ENCODE measurements at places on chromosomes 2 and 18. TPM values are rescaled to one million over a fixed set of nuclear protein-coding genes. Genes with fewer than 3 reads are reported as not detected.

DNA sequence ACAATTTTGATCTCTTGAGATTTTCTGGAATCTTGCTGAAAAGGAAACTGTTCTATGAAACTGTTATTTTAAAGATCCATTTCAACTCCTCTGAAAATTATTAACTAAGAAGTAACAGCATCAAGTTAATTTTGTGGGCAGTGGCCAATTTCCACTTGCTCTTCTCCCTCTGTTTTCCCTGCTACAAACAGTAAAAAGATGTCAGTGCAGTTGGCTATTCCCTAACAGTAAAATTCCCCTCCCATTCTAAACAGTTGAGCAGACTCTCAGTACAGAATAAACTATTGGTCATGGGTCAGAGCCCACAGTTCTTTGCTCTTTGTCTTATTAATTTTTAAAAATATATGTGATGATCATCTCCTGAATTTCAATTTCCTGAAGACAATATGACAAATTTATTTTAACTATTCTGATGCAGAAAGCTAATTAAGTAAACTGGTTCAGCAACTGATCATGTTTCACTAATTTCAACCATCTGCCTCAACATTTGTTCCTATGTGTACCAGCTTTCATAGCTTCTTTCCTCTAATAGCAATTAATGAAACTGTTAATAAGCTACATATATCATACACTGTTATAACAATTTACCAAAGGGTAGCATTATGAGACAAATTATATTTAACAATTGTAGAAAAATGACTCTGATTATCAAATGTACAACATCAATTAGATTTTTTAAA, 41.1 kb upstream of the GALNT5 start:
- DNase-seq = no peak

- DNase-seq = no peak
Measured at GRCh38 chr2:156455361-156455975, 19.3 kb downstream of the GPD2 start.

- DNase-seq = no peak
Measured at GRCh38 chr2:168422584-168422983, 33.5 kb upstream of the CERS6 start.

GRCh38 chr18:58934356-58934755, 69.7 kb downstream of the ZNF532 start:
- no peak for DNase-seq

DNA sequence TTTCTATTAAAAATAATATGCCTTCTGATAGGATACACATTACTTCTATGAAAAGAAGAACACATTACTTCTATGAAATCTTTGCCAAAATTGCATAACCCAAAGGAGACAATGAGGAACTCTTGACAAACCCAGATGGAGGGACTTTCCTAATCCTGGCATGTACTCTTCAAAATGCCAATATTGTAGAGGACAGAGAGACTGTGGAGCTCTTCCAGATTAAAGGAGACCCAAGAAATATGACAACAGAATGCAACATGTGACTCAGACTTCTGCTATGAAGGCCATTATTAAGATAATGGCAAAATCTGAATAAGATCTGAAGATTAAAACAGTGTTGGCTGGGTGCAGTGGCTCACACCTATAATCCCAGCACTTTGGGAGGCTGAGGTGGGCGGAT, 22.2 kb downstream of the SOWAHC start:
- DNase-seq = no peak

DNA sequence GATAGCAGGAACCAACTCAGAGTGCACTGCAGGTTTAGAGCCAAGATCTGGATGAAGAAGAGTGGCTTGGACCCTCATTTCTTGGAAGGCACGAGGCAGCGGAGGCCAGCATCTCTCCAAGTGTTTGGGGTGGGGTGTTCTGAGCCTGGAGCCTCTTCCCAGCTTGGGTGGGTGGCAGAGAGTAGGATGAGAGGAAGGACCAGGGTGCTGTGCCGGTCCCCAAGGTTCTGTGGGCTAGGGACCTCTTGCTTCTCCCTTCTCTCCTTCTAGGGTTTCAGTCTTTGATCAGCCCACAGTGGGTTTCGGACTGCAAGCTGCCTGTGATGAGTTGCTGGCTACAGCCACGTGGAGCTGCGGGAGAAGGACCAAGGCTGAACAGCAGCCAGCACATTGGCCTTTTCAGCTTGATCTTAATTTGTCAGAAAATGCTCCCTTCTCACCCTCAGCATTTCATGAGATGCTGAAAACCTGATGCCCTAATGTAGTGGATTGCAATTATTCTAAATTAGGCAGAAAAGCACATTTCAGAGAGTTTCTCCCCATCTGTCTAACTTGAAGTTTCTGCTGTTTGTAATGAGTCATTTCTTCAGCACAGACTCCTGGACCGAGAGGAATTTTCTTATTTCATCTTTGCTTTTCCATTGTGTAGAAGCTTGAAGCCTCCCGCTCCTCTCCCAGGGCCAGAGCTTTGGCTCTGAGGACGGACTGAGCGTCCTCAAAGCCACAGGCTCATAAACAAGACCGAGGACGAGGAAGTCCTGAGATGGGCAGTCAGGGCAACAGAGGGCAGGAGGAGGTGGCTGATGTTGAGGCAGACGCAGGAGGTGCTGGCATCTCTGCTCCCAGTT, 99.1 kb upstream of the HDAC4 start:
- DNase-seq = no peak

DNA sequence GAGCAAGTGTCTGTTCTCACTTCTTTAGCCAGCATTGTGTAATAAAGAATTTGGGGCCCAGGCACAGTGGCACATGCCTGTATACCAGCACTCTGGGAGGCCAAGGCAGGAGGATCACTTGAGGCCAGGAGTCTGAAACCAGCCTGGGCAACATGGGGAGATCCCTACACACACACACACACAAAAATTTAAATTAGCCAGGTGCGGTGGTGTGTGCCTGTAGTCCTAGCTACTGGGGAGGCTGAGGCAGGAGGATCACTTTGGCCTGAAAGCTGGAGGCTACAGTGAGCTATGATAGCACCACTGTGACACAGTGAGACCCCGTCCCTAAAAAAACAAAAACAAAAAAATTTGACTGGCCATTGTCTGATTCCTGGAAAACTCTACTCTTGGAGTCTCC, 8.3 kb downstream of the REV1 start:
- DNase-seq = no peak

DNA sequence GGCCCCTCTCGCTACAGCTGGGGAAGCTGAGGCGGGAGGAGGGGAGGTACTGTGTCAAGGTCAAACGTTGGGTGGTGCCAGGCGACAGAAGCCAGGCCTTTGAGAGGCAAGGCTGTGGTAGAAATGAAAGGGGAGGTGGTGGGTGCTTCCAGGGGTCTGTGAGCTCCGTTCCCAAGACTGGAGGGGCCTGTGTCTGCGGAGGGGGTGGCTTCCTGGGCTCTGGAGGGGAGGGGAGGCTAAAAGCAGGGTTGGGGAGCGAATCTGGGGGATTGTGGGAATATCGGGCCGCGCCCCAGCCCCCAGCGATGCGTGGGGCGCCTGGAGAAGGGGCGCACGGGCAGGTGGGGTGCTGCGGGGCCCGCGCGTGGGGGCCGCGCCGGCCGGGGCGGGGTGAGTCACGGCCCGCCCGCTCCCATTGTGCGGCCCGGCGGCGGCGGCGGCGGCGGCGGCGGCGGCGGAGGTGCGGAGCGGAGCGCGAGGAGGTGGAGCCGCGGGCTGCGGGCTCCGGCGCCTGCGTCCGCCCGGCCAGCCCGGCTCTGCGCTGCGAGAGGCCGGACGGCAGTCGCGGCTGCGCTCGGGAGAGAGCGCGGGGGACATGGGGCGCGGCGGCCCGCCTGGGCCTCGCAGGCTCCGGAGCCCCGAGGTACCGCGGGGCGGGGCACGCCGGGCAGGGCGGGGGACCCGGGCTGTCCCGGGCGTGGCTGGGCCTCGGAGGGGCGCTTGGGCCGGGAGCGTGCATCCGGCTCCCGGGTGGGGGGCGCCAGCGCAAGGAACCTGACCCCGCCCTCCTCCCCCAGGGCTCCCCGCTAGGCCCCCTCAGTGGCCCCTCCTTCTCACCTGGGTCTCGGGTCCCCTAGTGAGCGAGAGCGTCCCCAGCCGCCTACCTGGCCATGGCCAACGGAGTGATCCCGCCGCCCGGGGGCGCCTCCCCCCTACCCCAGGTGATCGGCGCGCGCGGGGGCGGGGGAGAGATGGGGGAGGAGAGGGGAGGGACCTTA, at the start of gene SLC4A3:
SLC4A3 (plus strand) TSS at position 528 of the 998 bp plus-strand sequence; CDS start at position 891, 363 bp downstream.
- DNase-seq = no peak

GRCh38 chr2:61910603-61911002, 5.1 kb downstream of the COMMD1 start:
- DNase-seq = no peak

- no peak for DNase-seq
Measured at GRCh38 chr2:191869781-191870180, 22.9 kb upstream of the CAVIN2 start.

DNA sequence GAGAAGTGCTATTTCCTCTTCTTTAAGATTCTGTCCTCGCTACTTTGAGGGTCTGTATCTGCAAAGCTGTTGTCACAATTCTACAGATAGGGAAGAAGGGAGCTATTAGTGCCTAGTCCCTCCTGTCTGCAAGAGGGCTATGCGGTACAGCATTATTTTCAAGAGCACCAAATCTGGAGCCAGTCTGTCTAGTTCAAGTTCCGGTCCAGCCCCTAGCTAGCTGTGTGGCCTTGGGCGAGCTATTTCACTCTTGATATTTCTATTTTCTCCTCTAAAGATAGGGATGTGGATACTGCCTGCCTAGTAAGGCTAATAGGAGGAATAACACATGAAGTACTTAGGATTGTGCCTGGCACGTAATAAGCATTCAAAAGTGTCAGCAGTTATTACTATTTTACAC, 272.4 kb downstream of the KCNE4 start:
- no peak for DNase-seq

DNA sequence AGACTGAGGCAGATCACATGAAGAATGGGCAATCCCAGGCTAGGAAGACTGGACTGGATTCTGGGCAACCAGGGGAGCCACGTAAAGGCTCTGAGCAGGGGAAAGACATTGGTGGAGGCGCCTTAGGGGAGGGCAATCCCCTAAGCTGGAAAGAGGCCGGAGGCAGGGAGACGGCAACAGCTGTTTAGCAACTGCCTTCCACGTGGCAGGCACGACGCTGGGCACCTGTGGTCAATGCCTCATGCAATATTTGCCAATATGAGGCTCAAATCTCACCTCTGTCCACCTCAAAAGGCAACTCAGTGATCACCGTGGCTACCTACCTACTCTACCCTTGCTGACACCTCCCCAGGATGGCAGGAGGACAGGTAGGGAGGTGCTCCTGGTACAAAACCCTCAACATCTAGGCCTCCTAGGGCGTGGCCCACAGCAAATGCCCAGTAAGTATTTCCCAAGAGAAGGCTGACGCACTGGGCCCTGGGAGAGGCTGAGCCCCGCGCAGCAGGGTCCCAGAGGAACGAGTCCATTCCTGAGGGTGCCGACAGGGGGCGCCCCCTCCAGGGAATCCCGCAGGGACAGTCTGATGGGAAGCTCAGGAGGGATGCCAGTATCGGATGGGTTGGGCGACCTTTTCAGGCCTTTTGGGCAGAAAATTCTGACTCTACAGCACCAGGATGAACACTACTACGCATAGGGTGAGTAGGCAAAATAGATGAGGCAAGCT, 8.9 kb downstream of the BOLA3 start:
- DNase-seq = no peak

DNA sequence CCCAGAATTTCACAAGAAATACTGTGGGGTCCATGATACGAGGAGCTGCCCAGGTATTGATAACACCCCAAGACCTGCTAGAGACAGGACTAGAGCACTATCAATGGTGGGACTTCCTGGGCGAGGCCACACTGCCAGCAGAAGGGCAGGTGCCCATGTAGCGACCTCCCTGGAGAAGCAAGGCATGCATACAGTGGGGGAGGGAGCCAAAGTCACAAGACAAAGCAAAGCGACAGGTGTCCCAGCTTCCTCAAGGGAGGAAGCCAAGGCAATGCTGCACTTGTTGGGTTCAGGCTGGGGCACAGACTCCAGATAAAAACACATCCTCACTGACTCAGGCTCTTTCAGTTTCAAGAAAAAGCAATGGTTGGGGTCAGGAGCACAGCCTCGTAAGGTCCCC, 7.5 kb downstream of the CD207 start:
- no peak for DNase-seq

DNA sequence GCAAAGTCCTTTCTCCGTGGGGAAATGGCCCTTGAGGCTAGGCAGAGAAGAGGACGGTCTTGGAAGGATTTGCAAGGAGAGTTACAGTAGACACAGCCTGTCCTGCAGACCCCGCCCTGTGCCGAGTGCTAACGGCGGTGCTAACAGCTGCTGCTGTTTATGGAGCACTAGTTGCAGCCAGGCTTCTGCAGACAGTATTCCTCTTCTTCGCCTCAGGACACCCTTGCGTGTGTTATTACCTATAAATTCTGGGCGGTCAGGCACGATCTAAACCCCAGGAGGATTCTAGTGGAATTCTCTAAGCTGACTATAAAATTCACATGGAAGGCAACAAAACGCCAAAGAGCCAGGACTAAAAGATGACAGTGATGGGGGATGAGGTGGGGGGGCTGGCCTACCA, 139.8 kb downstream of the GLI2 start:
- no peak for DNase-seq

GRCh38 chr2:171109571-171109970, 51.1 kb downstream of the TLK1 start:
- DNase-seq = no peak

DNA sequence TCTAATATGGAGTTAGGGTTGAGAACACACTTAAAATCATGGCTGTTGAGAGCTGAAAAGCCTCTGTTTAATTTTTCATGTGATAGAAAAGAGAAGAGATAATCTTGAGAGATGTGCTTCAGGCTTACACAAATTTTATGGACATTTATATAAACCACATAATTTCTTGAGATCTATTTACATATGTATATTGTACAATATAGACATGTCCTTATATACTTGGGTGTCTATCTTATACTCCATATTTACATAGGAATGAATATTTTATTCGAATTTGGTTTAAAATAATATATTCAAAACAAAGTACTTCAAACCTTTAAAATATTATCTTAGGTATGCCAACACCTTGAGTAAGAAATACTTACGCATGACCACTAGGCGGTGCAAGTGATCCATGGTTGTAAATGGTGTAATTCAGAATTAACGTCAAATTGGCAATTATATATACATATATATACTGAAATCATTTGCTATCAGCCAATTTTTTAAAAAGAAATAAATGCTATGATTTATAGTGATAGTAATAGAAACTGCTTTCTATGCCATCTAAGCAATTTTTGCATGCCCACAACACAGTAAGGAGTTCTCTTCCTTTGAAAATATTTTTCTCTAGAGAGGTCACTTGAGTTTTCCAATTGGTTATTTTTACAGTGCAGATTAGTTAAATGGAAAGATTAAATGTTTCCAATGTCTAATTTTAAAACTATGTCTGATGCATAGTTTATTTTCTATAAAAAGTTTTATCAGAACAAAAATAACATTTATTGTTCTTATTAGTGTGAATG, 37.6 kb upstream of the SPAG16 start:
- peak; percentile 50 for DNase-seq

CCDC68 gene
- not detected for total RNA-seq

TNFAIP6 gene
- total RNA-seq = not detected

Measured in activated CD4-positive, alpha-beta memory T cell treated with anti-CD3 and anti-CD28 coated beads for 36 hours (primary cell).